ENCODE measurements at places on chromosomes 6 and 20.

GRCh38 chr20:58048096-58048702, 180.3 kb downstream of the ANKRD60 start:
- DNase-seq, result no peak
- no peaks in the 10 kb centered on the region for H3K36me3 ChIP-seq
- no peak overlapping the region for H3K4me3 ChIP-seq
- H3K4me1 ChIP-seq, result no peaks in the 10 kb centered on the region
- H3K27me3 ChIP-seq, result peaks cover 19% of the 10 kb centered on the region

DNA sequence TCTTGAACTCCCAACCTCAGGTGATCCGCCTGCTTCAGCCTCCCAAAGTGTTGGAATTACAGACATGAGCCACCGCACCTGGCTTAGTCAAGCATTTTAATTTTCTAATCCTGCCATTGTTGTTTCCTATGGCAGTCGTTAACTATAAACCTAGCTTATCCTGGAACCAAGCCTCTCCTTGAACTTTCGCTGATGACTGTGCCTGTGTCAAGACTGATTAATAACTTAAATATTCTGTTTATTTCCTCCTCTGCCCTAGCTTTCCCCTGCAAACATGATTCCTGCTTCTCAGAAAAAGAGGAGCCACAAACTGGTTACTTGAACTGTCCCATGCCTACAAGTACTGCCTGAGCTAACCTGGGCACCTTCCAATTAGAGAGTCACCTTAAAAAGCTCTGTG, 1.5 kb downstream of the VNN1 start:
- H3K27me3 ChIP-seq, result peaks cover 15% of the 10 kb centered on the region
- no peak for DNase-seq
- H3K36me3 ChIP-seq, result no peaks in the 10 kb centered on the region
- no peaks in the 10 kb centered on the region for H3K4me1 ChIP-seq

DNA sequence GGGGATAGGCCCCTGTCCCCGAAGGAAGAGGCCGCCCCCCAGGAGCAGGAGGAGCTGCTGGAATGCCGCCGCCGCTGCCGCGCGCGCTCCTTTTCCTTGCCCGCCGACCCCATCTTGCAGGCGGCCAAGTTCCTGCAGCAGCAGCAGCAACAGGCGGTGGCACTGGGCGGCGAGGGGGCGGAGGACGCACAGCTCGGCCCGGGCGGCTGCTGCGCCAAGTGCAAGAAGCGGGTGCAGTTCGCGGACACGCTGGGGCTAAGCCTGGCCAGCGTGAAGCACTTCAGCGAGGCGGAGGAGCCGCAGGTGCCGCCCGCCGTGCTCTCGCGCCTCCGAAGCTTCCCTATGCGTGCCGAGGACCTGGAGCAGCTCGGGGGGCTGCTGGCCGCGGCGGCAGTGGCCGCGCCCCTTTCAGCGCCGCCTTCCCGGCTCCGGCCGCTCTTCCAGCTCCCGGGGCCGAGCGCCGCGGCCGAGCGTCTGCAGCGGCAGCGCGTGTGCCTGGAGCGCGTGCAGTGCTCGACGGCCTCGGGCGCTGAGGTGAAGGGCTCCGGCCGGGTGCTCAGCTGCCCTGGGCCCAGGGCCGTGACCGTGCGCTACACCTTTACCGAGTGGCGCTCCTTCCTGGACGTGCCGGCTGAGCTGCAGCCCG, 630 bp downstream of the PPP1R3G start:
- no peaks in the 10 kb centered on the region for H3K4me1 ChIP-seq
- H3K27ac ChIP-seq, result no peak overlapping the region
- DNase-seq, result no peak
- no peak overlapping the region for H3K4me3 ChIP-seq

- no peak overlapping the region for H3K27ac ChIP-seq
- no peaks in the 10 kb centered on the region for H3K27me3 ChIP-seq
- H3K4me1 ChIP-seq, result no peaks in the 10 kb centered on the region
- H3K36me3 ChIP-seq, result no peaks in the 10 kb centered on the region
- no peak for DNase-seq
- no peak overlapping the region for H3K4me3 ChIP-seq
Measured at GRCh38 chr6:105794239-105794638, 291.9 kb upstream of the PRDM1 start.

GRCh38 chr20:51799401-51799860, 2.9 kb downstream of the SALL4 start:
- H3K4me3 ChIP-seq, result no peak overlapping the region
- no peaks in the 10 kb centered on the region for H3K36me3 ChIP-seq
- H3K27me3 ChIP-seq, result peaks cover 30% of the 10 kb centered on the region
- H3K4me1 ChIP-seq, result peaks cover 14% of the 10 kb centered on the region
- no peak overlapping the region for H3K27ac ChIP-seq

GRCh38 chr6:38804358-38804757, 89.2 kb downstream of the DNAH8 start:
- peaks cover 41% of the 10 kb centered on the region for H3K27me3 ChIP-seq
- H3K4me3 ChIP-seq, result no peak overlapping the region
- H3K36me3 ChIP-seq, result no peaks in the 10 kb centered on the region
- no peak for DNase-seq
- no peaks in the 10 kb centered on the region for H3K4me1 ChIP-seq
- no peak overlapping the region for H3K27ac ChIP-seq

- H3K4me3 ChIP-seq, result peak overlapping the region; percentile 81
- peaks cover 19% of the 10 kb centered on the region for H3K36me3 ChIP-seq
- no peak for DNase-seq
- H3K4me1 ChIP-seq, result peaks cover 81% of the 10 kb centered on the region
- peak overlapping the region; percentile 98 for H3K27ac ChIP-seq
Measured at GRCh38 chr6:30494291-30494861, 5.1 kb downstream of the HLA-E start.

GRCh38 chr6:39649996-39650395, 75.2 kb downstream of the KIF6 start:
- DNase-seq, result no peak
- no peak overlapping the region for H3K27ac ChIP-seq
- no peak overlapping the region for H3K4me3 ChIP-seq
- no peaks in the 10 kb centered on the region for H3K36me3 ChIP-seq
- H3K4me1 ChIP-seq, result no peaks in the 10 kb centered on the region

DNA sequence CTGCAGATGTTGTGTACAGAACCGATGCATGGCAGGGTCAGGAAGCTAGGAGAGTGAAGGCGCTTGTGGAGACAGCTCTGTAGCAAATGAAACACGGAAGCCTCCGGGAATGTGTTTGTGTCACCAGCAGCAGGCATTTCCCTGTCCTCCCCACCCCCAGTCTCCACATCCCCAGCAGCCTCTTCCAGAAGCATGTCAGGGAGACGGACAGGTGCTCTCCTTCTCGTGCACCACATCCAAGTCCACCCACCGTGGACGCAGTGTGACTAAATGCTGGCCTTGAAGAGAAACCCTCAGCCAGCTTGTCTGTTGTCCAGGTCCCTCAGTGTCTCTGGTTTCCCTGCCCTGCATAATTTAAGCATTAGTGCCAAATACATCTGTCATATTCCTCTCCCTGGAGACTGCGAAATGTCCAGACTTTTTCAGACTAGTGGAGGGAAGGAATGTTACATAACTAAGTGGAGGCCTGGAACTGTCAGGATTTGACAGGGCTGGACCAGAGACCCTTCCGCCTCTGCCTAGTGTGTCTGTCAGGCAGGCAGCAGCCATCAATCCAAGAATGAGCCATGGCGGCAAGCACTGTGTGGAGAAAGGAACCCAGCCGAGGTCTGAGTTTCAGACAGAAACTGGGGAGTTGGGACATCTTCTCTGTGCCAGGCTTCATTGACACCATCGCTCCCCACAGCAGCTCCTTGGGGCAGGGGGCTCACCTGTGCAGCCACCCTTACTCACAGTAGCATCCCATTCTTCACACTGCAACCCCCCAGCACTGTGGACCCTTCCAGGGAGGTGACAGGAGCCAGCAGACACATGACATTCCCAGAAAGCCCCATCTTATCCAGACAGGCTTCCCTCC, 26.6 kb upstream of the PI16 start:
- H3K4me1 ChIP-seq, result no peaks in the 10 kb centered on the region
- no peak overlapping the region for H3K27ac ChIP-seq
- no peak overlapping the region for H3K4me3 ChIP-seq
- peaks cover 9% of the 10 kb centered on the region for H3K36me3 ChIP-seq
- DNase-seq, result no peak

DNA sequence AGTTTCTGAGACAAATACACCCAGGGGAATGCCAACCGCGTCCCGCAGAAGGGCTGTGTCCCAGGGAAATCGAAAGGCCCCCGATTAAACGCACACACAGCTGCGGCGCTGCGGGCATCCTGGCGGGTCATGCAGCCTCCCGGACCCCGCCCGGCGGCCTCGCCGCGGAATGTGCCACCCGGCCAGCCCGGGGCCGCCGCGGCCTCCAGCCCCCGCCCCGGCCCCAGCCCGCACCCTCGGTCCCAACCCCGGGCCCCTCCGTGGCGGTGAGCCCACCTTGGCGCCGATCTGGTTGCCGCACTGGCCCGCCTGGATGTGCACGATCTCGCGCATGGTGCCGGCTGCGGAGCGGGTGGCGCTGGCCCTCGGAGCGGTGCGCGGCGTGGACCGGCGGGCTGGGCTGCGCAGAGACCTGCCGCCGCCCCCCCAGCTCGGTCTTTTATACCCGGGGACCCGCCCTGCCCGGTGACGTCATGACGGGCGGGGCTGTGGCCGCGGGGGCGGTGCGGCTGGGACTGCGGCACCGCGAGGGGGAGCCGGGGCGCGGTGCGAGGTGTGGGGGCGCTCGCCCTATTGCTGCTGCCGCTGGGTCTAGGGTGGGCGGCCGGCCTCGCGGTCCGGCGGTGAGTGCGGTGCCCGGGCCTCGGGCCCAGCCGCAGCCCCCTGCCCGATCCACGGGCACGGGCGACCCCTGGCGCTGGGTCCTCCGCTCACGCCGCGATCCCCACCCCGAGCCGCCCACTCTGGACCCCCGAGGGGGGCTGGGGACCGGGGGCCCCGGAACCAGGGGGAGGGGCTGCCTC, at the start of gene TUBB2A:
TSS of gene TUBB2A (minus strand) at position 414 of the 803 bp plus-strand sequence. CDS start at position 333, 81 bp downstream.
- no peaks in the 10 kb centered on the region for H3K36me3 ChIP-seq
- H3K27ac ChIP-seq, result peak within 1 kb of the TSS; percentile 95
- H3K4me3 ChIP-seq, result peak within 1 kb of the TSS; percentile 92
- DNase-seq, result peak; percentile 93

DNA sequence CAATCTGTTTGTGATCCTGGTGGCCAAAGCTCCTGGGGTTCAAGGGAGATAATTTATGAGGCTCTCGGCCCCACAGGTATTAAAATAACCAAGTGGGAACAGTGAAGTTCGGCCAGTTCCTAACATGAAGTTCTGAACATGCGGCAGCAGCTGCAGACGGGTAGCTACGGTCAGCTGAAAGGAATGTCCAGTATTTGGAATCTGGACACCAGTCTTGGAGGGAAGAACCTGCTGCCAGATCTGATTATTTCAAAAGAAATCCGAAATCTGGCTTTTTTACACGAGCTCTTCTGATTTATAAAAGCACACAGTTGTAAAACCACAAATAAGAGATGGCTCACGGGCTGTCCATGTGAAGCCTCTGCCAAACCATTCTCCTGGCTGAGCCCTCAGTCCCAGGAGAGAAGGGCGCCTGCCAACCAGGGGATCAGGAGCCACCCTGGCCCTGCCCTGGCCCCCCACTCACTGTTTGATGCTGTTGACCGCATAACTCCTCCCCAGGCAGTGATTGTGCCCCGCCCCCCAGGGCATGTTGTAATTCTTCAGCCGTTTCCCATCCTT, 28.2 kb upstream of the KCNB1 start:
- H3K36me3 ChIP-seq, result no peaks in the 10 kb centered on the region
- H3K4me1 ChIP-seq, result no peaks in the 10 kb centered on the region
- H3K27ac ChIP-seq, result no peak overlapping the region

- H3K36me3 ChIP-seq, result no peaks in the 10 kb centered on the region
- H3K27ac ChIP-seq, result peak overlapping the region; percentile 88
- H3K4me1 ChIP-seq, result peaks cover 66% of the 10 kb centered on the region
Measured at GRCh38 chr6:159056899-159057298, 12.1 kb upstream of the TAGAP start.

- no peak overlapping the region for H3K4me3 ChIP-seq
- H3K27ac ChIP-seq, result no peak overlapping the region
- H3K4me1 ChIP-seq, result no peaks in the 10 kb centered on the region
Measured at GRCh38 chr20:58944610-58945009, 36.4 kb upstream of the NELFCD start.

GRCh38 chr6:34970957-34971356, 81.9 kb downstream of the ANKS1A start:
- H3K4me1 ChIP-seq, result no peaks in the 10 kb centered on the region
- H3K27me3 ChIP-seq, result no peaks in the 10 kb centered on the region
- no peak for DNase-seq
- no peak overlapping the region for H3K27ac ChIP-seq

DNA sequence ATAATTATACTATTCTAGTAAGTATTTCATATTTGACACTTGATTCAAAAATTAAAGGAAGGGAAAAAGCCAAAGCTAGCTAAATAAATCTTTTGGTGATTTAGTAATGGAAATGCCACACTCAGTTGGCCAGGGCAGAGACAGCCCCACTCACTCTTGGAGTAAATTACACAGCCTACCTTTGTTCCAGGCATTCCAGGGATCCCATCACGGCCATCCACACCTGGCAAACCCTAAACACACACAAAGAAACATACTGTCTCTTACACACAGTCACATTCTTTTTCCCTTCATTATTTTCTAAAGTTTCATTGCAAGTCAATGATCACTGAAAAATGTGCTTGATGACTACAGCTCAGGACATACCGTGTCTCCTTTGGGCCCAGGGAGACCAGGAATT, 48.1 kb downstream of the COL9A1 start:
- no peak overlapping the region for H3K4me3 ChIP-seq
- H3K4me1 ChIP-seq, result no peaks in the 10 kb centered on the region
- H3K27ac ChIP-seq, result no peak overlapping the region
- no peak for DNase-seq
- no peaks in the 10 kb centered on the region for H3K36me3 ChIP-seq

GRCh38 chr6:75791881-75792280, 42.8 kb downstream of the MYO6 start:
- DNase-seq, result no peak
- peaks cover 2% of the 10 kb centered on the region for H3K27me3 ChIP-seq
- no peaks in the 10 kb centered on the region for H3K36me3 ChIP-seq
- H3K27ac ChIP-seq, result no peak overlapping the region

DNA sequence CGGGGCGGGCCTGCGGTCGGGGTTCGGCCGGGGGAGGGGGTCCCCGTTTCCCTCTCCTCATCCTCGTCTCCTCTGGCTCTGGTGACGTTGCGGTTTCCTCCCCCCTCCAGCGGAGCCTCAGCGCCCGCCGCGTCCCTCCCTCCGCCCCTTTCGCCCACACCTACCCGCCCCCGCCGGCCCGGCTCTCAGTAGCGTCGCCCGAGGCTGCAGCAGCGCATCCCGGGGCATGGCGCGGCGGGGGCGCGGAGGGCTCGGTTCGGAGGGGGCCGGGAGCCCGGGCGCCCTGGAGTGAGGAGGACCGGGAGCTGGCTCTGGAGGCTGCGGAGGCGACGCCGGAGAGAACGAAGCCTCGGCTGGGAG, at the start of gene DSE:
TSS of gene DSE (plus strand) at position 188 of the 360 bp plus-strand sequence. CDS start 28,304 bp downstream, outside the sequence.
- H3K27ac ChIP-seq, result no peak within 1 kb of the TSS
- no peaks in the 10 kb centered on the region for H3K36me3 ChIP-seq
- H3K27me3 ChIP-seq, result peaks cover 7% of the 10 kb centered on the region
- H3K4me3 ChIP-seq, result peak within 1 kb of the TSS; percentile 90
- H3K4me1 ChIP-seq, result peaks cover 8% of the 10 kb centered on the region

GRCh38 chr6:130046671-130047070, 28.3 kb downstream of the L3MBTL3 start:
- H3K27me3 ChIP-seq, result no peaks in the 10 kb centered on the region
- no peak for DNase-seq
- H3K4me1 ChIP-seq, result peaks cover 19% of the 10 kb centered on the region
- H3K4me3 ChIP-seq, result no peak overlapping the region
- peaks cover 5% of the 10 kb centered on the region for H3K36me3 ChIP-seq
- H3K27ac ChIP-seq, result no peak overlapping the region
